ENCODE measurements at places on chromosomes 12 and 14.

- DNase-seq = no peak
Observed at GRCh38 chr12:209246-209645, 4.7 kb downstream of the SLC6A12 start.

DNA sequence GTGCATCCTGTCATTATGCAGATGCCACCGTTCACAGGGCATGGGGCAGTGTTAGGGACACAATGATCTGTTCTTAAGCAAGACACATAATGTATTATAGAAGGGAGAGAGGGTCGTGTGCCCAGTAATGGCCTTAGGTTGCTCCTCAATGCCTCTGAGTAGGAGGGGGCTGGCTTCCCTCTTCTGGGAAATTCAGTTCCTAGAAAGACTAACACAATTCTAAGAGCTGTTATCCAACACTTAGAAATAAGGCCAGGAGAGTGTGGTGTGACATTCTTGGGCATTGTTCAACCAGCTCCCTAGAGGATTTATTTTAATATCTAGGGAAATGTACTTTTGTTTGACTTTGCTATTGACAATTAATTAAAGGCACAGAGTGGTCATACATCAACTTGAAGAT lies 118.5 kb downstream of the ADCK1 start:
- no peak for DNase-seq

DNA sequence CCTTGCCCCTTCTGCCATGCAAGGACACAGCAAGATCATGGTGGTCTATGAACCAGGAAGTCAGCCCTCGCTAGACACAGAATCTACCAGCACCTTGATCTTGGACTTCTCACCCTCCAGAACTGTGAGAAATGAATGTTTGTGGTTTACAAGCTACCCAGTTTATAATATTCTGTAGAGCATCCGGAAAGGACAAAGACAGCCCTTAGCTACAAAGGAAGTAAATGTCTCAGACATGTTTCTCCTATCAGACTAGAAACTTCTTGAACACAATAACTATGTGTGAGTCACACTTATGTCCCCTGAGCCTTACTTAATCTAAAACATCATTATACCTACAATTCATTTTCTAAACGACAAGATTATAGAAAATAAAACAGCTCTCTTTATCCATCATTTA lies 176.7 kb downstream of the KLHL28 start:
- no peak for DNase-seq

DNA sequence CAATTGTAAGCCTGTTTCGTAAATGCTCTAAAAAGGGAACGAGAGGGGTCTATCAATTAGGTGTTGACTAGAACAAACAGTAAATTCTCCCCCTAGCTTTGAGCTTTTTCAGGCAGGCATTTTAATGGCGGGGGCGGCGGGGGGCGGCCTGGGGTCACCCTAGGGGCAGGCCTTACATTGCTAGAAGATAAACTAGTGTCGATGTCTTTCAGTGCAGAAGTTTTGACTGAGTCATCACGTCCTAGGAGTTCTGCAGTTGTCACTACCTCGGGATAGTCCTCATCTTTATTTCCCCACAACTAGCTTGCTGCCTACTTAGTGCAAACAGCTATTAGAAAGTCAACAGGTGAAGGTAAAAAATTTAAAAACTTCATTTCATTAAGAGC lies 1.6 kb downstream of the ATP6V1D start:
- DNase-seq = no peak

GRCh38 chr12:83318386-83319098 lies 631.8 kb downstream of the TMTC2 start:
- no peak for DNase-seq

- no peak for DNase-seq
Observed at GRCh38 chr12:59076622-59077021, 156.3 kb upstream of the LRIG3 start.

DNA sequence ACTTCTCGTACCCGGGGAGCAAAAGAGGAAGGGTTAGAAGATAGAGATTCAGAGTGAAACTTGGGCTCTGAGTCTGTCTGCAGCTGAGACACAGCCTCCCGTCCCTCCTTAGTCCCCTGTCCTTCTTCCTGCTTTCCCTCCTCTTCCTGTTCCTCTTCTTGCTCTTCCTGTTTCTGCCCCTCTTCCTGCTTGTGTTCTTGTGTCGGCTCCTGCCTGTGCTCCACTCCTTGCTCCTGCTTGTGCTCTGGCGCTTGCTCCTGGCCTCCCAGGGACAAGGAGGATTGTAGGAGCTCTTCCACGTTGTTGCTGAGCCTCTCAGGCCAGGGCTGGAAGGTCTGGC lies 3.0 kb downstream of the ACRBP start:
- DNase-seq = no peak
